Astrocyte of the spinal cord (primary cell): ENCODE measurements at places on chromosomes 16 and 17.

DNA sequence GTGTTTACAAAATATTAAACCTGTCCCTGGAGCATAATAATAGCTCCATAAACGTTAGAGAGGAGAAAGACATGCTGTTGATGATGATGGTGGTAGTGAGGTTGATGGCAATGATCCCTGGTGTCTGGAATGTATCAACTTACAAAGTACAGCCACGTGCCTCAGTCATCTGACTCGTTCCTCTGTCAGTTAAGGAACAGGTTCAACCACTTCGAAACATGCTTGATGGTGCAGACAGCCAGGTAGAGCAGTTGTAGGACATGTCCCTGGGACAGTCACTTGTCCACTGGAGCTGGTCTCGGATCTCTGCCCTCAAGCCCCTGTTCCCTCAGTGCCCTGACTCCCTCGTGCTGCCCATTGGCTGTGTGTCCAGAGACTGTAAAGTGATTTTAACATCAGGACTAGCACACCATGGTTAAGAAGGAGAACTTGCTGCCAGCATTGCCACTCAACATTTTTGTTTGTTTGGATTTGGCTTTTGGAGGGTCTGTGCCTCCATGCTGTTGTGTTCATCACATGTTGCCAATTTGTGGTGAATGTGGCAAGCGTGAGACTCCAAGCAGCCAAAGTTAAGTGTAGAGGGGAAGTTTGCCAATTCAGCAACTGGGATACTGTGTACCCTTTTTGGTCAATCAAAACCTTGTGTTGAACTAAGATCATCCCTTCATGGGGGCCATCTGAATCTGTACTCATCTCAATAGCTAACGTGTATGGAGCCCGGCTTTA, 16.3 kb upstream of the SALL1 start:
- no peak for DNase-seq

- peak; percentile 52 for DNase-seq
Measured at GRCh38 chr16:84117494-84117843, 727 bp upstream of the MBTPS1 start.

DNA sequence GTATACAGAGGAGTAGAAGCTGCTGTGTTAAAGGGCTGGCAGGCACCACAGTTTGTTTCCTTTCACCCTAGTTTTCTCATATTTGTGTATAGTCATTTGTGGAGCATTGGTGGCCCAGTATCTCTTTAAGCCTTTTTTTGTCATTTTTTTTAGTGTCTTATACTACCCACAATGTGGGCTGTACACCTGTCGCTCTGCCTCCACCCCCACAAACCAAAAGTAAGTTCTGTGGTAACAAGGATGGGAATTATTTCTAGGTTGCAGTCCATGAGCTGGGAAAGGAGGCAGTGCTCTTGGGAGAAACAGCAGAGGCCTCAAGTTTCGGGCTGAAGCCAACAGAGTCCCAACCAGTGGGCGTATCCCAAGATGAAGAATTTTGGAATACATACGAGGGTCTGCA, 6.2 kb downstream of the ZNF75A start:
- no peak for DNase-seq

DNA sequence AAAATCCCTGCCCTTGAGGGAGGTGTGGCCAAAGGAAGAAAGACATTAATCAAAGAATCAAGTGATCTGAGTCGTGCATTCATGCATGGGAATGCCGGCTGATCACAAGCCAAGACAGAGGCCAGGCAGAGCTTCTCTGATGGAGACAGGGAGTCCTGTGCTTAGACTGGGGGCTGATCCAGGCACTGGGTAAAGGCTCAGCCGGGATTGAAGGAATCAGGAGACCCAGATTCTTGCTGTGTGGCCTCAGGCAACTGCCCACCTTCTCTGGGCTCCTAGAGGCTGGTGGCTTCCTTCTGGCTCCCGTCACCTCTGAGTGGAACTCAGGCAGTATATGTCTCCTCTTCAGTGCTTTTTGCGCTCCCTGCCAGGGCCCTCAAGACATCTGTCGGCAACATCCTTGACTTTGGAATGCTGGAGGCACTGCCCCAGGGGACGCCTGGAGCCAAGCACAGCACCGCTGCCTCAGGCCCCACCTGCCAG, 17.7 kb downstream of the RAI1 start:
- DNase-seq = no peak

- DNase-seq = no peak
Measured at GRCh38 chr16:77030600-77030999, 160.4 kb upstream of the MON1B start.

GRCh38 chr17:2690165-2691068, 21.1 kb downstream of the CLUH start:
- DNase-seq = no peak

DNA sequence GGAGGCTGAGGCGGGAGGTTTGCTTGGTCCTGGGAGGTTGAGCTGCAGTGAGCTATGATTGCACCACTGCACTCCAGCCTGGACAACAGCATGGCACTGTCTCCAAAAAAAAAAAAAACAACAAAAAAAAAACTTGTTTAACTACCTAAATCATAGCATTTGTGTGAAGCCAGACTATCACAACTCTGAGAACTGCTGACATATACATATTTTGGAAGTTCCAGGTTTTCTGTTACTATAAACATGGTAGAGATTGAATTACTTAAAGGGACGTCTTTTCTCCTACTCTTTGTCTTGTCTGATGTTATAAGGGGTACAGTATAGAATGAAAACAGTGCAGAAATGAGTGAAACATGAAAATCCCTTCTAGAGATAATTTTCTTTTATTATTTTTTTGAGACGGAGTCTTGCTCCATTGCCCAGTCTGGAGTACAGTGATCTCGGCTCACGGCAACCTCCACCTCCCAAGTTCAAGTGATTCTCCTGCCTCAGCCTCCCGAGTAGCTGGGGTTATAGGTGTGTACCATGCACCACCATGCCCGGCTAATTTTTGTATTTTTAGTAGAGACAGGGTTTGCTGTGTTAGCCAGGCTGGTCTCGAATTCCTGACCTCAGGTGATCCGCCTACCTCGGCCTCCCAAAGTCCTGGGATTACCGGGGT, 18.4 kb downstream of the ABCC1 start:
- DNase-seq = no peak

DNA sequence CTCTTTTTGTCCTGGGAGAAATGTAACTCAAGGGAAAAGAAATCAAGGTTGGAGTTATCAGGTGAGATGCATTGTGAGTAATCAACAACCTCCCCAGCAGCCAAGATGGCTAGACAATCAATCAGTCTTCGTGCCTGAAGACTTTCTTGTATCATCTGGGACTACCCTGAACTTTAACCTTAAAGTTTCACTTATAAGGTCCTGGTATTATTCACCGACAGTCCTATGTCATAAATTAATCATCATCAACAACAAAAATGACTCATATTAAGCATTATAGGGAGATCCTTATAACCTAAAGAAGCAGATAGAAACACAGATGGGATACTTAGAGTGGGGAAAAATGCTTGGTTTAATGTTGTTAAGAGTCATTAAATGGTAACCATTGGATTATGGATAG, 7.7 kb upstream of the TEKT3 start:
- DNase-seq = no peak
